Psoas muscle (tissue), 8 donors: ENCODE measurements at places on chromosomes 16 and 17. TPM values are rescaled to one million over a fixed set of nuclear protein-coding genes. Genes with fewer than 3 reads are reported as not detected.

- DNase-seq = peak; percentile 81
Observed at GRCh38 chr16:88770461-88771293, 14.3 kb downstream of the PIEZO1 start.

- no peak for DNase-seq
Observed at GRCh38 chr16:75248142-75248535, 3.3 kb downstream of the BCAR1 start.

DNA sequence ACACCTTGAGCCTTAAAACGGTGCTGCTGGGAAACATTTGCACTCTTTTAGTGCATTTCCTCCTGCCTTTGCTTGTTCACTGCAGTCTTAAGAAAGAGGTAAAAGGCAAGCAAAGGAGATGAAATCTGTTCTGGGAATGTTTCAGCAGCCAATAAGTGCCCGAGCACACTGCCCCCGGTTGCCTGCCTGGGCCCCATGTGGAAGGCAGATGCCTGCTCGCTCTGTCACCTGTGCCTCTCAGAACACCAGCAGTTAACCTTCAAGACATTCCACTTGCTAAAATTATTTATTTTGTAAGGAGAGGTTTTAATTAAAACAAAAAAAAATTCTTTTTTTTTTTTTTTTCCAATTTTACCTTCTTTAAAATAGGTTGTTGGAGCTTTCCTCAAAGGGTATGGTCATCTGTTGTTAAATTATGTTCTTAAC is 4.4 kb downstream of the SOX9 start:
- no peak for DNase-seq

DNA sequence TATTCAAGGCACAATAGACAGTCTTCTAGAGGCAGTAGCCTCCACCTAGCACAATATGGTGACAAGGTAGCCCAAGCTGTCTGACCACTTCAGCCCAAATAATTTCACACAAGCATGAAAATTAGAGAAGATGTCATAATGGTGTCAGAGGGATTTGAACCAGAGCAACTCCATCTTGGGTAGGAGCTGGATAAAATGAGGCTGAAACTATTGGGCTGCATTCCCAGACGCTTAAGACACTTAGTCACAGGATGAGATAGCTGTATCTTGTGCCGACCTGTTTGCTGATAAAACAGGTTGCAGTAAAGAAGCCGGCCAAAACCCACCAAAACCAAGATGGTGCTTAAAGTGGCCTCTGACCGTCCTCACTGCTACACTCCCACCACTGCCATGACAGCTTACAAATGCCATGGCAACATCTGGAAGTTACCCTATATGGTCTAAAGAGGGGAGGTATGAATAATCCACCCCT is 192.6 kb downstream of the CPPED1 start:
- no peak for DNase-seq

- peak; percentile 75 for DNase-seq
Observed at GRCh38 chr17:81480140-81481072, 32.2 kb downstream of the ACTG1 start.

GRCh38 chr17:19728084-19728495 is 11.7 kb upstream of the SLC47A2 start:
- DNase-seq = peak; percentile 95

- DNase-seq = no peak
Observed at GRCh38 chr16:2438121-2438520, 8.9 kb downstream of the CCNF start.

- DNase-seq = no peak
Observed at GRCh38 chr16:543301-544164, 16.0 kb downstream of the CAPN15 start.

GRCh38 chr16:85699628-85700027 is 10.9 kb upstream of the GINS2 start:
- DNase-seq = no peak

MYCBPAP gene
- not detected for total RNA-seq

CTRB1 gene
- not detected for total RNA-seq

KRTAP9-9 gene
- not detected for total RNA-seq

PRSS21 gene
- total RNA-seq = not detected
